ENCODE measurements at places on chromosomes 1 and 21.

GRCh38 chr1:15123925-15124324 is 29.6 kb upstream of the TMEM51 start:
- no peak for DNase-seq

DNA sequence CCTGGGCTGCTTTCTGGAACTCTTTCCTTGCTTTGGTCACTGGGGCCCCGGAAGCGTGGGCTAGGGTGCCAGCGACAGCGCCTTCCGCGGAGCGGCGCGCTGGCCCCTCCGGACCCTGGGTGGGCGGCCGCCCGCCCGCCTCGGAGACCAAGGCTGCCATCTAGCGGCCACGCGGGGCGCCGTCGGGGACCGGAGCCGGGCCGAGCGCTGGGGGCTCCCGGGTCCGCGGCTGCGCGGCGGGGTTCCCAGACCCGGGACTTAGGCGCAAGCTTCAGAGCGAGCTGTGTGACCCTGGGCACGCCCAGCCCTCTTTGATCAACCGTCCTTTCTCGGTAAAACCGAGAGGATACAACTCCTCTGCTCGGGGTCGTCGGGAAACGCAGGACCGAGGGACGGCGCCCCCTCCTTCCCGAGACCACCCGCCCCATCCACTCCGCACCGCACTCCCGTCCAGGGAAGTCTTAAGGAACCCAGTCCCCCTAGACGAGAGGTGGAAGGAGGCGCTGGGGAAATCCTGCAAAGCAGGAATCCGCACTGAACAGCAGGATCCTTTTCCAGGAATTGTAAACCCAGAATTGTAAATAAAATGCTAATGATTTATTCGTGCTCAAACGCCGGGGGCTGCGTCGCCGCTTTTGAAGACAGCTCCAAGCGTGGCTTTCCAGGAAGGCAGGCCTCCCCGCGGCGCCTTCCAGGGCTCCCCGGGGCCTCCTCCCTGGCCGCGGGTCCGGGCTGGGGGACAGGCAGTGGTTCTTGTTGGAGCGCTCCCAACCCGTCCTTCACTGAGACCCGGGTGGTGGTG is 41.2 kb downstream of the RRAGC start:
- DNase-seq, result peak; percentile 16

GRCh38 chr1:13494025-13494424 is 19.8 kb downstream of the LRRC38 start:
- DNase-seq, result no peak

DNA sequence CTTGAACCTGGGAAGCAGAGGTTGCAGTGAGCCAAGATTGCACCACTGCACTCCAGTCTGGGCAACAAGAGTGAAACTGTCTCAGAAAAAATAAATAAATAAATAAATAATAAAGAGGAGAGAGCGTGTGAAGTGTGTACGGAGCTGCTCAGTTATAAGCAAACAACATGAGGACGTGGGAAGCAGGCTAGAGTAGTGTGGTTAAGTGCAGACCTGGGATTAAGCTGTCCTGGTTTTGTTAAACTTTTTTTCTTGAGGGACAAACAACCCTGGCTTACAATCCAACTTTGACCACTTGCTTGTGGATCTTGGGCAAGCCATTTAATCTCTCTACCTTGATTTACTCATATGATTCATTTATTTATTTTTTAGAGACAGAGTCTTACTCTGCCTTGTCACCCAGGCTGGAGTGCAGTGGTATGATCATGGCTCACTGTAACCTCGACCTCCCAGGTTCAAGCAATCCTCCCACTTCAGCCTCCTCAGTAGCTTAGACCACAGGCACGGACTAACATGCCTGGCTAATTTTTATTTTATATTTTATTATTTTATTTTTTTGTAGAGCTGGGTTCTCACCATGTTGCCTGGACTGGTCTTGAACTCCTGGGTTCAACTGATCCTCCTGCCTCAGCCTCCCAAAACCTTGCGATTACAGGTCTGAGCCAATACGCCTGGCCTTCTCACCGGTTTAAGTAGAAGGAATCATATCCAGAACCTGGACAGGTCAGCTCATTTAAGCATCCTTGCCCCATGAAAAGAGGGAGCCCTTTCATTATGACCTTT is 52.7 kb downstream of the RPS6KA1 start:
- no peak for DNase-seq

GRCh38 chr1:33537885-33538284 is 65.4 kb downstream of the ZSCAN20 start:
- no peak for DNase-seq

- DNase-seq, result peak; percentile 57
Observed at GRCh38 chr1:218330043-218330623, 15.0 kb upstream of the TGFB2 start.

DNA sequence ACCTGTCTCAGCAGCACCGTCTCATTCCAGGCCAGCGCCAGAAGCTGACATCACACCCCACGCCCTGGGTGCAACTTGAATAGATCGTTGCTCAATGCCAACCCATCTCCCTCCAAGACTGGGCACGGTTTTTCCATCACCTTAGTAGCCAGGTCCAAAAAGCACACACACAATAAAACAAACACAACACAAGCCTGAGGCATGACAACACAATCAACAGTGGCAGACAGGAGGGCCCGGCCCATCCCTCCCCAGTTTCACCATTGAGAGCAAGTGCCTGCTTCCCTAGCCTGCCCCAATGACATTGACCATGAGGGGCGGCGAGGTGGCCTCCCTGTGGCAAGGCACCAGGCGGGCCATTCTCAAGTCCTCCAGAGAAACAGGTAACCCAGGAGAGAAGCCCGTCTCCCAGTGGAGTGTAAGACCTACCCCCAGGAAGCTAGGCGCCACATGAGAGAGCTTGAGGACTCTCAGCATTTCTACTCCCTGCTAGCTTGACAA is 2.7 kb downstream of the IFFO2 start:
- peak; percentile 49 for DNase-seq

GRCh38 chr1:161935264-161935663 is 88.4 kb downstream of the OLFML2B start:
- DNase-seq, result no peak

DNA sequence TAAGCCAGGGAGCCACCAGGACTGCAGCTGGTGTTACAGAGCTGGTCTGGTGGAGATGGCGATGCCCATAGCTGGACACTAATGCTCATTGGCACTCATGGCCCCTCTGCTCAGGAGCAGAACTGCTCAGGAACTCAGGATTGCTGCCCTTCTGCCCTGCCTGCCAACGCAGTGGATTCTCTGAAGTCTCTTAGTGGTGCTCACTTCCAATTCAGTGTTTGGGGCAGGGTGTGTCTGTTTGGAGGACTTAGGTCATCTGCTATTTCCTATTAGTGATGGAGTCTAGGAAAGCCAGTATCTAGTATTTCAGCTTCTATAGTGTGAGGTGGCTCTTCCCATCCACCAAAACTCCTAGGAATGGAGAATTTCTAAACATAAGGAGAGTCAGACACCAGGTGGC is 29.1 kb downstream of the S100A10 start:
- no peak for DNase-seq

DNA sequence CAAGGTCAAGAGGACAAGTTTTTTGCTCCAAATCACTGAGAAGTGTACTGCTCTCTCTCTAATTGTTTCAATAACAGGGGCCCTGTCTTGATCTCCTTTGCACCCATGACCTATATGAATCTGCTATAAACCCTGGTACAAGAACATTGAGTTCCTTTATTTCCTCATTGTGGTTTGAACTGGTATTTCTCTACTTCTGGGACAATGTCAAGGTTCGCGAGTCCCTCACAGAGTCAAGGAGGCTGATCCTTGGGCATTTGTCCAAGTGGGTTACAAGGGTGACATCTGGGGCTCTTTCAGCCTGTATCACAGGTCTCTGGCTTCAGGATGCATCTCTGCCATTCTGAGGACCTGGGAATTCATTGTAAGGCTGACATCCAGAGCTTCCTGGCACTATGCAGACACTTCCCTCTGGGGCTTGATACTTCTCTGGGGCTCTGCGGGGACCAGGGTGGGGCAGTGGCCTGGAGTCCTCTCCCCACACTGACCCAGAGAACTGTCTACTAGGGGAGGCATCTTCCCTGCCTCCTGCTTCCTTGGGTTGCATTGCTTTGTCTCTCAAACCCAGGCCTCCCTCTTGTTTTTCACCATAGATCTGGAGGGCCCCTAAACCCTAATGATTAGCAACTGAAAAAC is 22.5 kb upstream of the ZNF648 start:
- no peak for DNase-seq

- no peak for DNase-seq
Observed at GRCh38 chr1:202131956-202132821, 9.5 kb downstream of the GPR37L1 start.

DNA sequence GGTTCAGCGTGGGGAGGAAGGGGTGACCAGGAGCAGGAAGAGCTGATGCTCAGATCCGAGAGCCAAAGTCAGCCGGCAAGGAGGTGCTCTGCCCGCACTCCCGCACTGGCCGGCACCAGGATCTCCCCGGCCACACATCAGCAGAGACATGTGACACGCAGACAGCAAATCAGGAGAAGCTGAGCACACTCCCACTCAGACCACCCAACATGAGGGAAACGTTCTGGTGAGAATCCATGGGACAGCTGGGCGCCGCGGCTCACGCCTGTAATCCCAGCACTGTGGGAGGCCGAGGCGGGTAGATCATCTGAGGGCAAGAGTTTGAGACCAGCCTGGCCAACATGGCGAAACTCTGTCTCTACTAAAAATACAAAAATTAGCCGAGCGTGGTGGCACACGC is 18.6 kb upstream of the PTTG1IP start:
- DNase-seq, result no peak

- no peak for DNase-seq
Observed at GRCh38 chr1:11979028-11979850, 1.0 kb upstream of the MFN2 start.

- DNase-seq, result no peak
Observed at GRCh38 chr1:100413035-100413434, 60.7 kb downstream of the CDC14A start.

GRCh38 chr1:202200112-202200548 is 6.5 kb downstream of the LGR6 start:
- no peak for DNase-seq

- no peak for DNase-seq
Observed at GRCh38 chr1:176994931-176995596, 169.4 kb downstream of the ASTN1 start.

DNA sequence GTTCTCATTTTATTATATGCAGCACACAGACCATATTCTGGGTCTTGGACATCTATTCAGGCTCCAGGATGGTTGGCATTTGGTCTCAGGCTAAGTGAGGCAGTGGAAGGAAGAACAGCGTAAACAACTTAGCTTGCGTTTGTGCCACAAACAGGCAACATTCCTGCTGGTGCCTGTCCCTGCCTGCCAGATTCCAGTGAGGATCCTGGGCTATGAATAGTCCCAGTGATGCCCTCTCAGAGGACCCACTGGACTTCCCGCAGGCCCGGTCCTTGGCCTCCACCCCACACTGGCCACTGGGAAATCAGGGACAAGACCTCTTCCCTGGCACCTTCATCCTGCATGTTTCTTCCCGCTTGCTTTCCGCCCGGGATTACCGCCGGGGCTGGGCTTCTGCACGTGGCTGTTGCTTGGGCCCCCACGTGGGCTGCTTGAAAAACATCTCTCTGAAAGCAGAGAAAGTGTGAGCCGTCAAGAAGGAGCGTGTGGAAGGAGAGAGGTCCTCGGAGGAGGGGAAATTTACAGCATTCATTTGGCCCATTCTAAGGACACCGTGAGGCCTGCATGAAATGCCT is 145.1 kb upstream of the WNT4 start:
- DNase-seq, result no peak

- DNase-seq, result no peak
Observed at GRCh38 chr1:179126338-179127060, 44.6 kb downstream of the TOR3A start.

- DNase-seq, result no peak
Observed at GRCh38 chr1:232355162-232356006, 274.5 kb downstream of the SIPA1L2 start.

Data from CD4-positive, alpha-beta T cell treated with Interleukin-4 for 1 hour (primary cell).